ENCODE measurements at places on chromosomes 13 and 19. TPM values are rescaled to one million over a fixed set of nuclear protein-coding genes. Genes with fewer than 3 reads are reported as not detected.

- no peaks in the 10 kb centered on the region for H3K36me3 ChIP-seq
- H3K4me1 ChIP-seq, result peaks cover 28% of the 10 kb centered on the region
- H3K27me3 ChIP-seq, result no peaks in the 10 kb centered on the region
Measured at GRCh38 chr19:12913851-12914690, 5.0 kb downstream of the SYCE2 start.

DNA sequence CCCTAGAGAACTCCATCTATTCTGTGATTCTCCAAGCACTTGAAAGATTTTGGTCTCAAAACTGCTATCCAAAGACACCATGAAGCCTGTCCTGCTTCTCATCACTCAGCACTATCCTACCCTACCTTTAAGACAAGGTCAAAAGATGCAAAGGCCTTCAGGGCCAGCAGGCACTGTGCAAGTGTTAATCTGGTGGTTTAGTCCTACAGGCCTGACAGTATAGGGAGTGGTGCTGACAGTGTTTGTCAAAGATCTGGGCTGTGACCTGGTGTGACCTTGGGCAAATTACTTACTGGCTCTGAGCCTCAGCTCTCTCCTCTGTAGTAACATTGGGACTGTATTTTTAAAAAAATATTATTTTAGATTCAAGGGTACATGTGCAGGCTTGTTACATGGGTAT lies 28.0 kb downstream of the SIAH3 start:
- no peak overlapping the region for H3K27ac ChIP-seq
- no peak for DNase-seq
- no peak overlapping the region for H3K4me3 ChIP-seq
- no peaks in the 10 kb centered on the region for H3K36me3 ChIP-seq
- H3K4me1 ChIP-seq, result no peaks in the 10 kb centered on the region

DNA sequence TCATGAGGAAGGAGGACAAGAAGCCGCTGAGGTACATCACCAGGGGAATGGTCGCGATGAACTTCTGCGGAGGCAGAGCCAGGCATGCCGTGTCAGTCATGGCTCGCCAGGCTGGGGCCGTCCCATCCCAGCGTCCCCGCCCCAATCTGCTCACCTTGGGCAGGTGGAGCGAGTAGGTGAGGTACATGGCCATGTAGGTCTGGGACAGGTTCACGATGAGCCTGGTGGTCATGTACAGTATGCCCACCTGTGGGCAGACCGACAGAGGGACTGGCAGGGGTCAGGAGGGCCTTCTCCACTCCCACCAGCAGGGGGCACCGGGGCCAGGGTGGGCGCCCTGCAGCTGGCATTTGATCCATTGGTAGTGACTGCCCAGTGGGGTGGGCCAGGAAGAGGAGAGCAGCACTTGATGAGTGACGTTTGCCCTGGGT lies 8.3 kb downstream of the TEKTIP1 start:
- H3K4me1 ChIP-seq, result no peaks in the 10 kb centered on the region
- H3K4me3 ChIP-seq, result no peak overlapping the region
- no peak for DNase-seq

GRCh38 chr19:6071875-6072274 lies 38.4 kb downstream of the RFX2 start:
- H3K27me3 ChIP-seq, result no peaks in the 10 kb centered on the region
- DNase-seq, result no peak
- peaks cover 3% of the 10 kb centered on the region for H3K4me1 ChIP-seq
- no peak overlapping the region for H3K27ac ChIP-seq
- H3K4me3 ChIP-seq, result no peak overlapping the region

GRCh38 chr13:20960663-20961309 lies 58.2 kb upstream of the XPO4 start:
- no peaks in the 10 kb centered on the region for H3K36me3 ChIP-seq
- H3K27ac ChIP-seq, result no peak overlapping the region
- no peaks in the 10 kb centered on the region for H3K27me3 ChIP-seq
- H3K4me1 ChIP-seq, result no peaks in the 10 kb centered on the region

DNA sequence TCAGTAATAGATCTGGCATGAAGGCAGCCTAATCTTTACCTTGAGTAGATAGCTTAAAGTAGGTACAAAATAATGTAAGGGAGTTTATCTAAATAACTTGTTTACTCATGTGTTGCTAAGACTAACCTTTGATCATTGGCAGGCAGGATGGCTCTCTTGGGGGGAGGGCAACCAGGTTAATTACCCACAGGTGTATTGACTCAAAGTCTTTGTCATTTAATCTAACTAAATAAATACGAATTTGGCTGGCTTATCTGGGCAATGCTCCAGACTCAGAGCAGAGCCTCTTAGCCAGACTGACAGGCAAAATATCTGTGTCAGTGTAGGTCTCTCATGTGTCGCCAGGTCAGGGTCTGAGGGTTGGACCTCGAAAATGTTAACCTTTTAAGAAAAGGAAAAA lies 283.4 kb upstream of the KLHL1 start:
- no peak overlapping the region for H3K4me3 ChIP-seq
- no peaks in the 10 kb centered on the region for H3K36me3 ChIP-seq
- no peak for DNase-seq
- H3K4me1 ChIP-seq, result no peaks in the 10 kb centered on the region

DNA sequence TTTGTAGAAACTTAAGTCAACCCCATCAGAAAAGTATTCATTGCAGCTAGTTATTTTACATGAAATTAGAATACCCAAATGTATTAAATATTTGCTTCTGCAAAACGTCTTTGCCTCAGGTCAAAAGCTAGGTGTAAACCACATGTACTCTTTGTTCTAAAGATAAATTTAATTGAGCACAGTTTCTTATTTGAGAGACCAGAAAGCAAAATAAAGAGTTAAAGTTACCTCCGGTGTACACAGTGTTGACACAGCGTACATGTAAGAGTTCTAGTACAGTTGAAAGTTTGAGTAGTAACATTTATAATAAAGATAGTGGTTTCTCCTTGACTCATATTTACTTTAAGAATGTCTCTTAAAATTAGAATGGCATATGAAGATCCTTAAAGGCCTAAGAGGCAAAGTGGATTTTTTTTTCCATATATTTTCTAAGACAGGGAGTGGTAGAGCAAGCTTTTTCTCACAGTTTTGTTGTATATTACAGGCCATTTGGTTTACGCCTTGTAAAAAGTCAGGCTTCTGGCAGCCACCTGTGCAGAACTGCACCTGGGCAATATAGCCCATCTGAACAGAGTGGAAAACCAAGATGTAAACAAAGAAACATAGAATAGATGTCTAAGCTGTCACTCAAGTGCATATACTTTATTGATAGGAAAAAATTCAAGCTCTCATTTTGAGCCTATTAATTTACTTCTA lies 2.9 kb downstream of the LRCH1 start:
- DNase-seq, result no peak
- H3K4me3 ChIP-seq, result no peak overlapping the region
- no peaks in the 10 kb centered on the region for H3K27me3 ChIP-seq

DNA sequence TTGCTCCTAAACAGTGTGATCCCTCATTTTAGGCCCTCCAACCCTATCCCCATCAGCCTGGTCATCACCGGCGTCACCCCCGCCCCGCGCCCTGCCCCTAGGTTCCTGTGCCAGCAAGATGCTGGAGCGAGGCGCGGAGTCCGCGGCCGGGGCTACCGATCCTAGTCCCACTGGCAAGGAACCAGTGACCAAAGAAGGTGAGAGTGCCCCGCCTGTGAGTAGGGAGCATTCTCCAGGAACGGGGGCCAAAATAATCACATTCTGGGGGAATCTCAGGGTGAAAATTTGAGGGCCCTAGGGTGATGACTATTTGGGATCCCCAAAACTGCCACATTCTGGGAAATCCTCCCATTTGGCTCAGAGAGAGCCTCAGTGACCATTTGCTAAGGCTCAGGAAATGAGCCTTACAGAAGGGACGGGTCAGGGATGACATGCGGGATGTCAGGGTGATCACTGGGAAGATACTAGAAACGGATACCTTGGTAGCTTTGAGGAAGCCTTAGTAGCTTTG lies 1.4 kb downstream of the ZNF575 start:
- no peak overlapping the region for H3K27ac ChIP-seq
- no peaks in the 10 kb centered on the region for H3K27me3 ChIP-seq
- peaks cover 8% of the 10 kb centered on the region for H3K4me1 ChIP-seq
- H3K4me3 ChIP-seq, result peak overlapping the region; percentile 98

DNA sequence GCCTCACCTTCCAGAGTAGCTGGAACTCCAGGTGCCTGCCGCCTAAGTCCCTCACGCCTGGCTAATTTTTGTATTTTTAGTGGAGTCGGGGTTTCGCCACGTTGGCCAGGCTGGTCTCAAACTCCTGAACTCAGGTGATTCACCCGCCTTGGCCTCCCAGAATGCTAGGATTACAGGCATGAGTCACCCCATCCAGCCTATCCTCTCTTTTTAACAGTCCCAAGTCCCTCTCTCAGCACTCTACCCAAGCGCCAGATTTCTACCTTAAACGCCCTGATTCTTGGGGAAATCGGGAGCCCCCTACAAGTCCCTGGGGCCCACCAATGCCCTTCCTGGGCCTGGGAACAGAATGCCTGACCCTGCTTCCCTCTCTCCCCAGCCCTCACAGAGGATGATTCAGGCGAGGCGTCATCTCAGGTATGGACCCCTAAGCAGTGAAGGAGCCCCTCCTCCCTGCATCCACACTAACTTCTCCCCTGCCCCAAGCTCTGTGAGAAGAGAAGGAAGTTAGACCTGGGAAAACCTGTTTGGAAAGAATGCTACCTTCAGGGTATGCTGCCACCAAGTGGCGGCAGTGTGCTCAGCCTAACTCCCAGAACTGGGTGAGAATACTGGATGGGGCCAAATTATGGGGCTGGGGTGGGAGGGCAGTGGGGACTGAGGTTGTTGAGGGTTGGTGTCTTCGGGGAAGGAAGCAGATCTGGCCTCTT lies 20.8 kb upstream of the EBI3 start:
- no peak overlapping the region for H3K4me3 ChIP-seq
- peaks cover 5% of the 10 kb centered on the region for H3K4me1 ChIP-seq
- no peaks in the 10 kb centered on the region for H3K27me3 ChIP-seq
- H3K36me3 ChIP-seq, result no peaks in the 10 kb centered on the region
- no peak for DNase-seq
- no peak overlapping the region for H3K27ac ChIP-seq

- H3K4me1 ChIP-seq, result peaks cover 20% of the 10 kb centered on the region
- H3K27ac ChIP-seq, result no peak overlapping the region
- peak; percentile 75 for DNase-seq
- no peaks in the 10 kb centered on the region for H3K36me3 ChIP-seq
- H3K4me3 ChIP-seq, result no peak overlapping the region
Measured at GRCh38 chr19:43624933-43625332, 5.5 kb upstream of the ZNF428 start.

GRCh38 chr13:92994056-92994455 lies 232.6 kb upstream of the GPC6 start:
- no peaks in the 10 kb centered on the region for H3K4me1 ChIP-seq
- no peak overlapping the region for H3K4me3 ChIP-seq
- H3K36me3 ChIP-seq, result no peaks in the 10 kb centered on the region
- DNase-seq, result no peak
- H3K27me3 ChIP-seq, result no peaks in the 10 kb centered on the region

DNA sequence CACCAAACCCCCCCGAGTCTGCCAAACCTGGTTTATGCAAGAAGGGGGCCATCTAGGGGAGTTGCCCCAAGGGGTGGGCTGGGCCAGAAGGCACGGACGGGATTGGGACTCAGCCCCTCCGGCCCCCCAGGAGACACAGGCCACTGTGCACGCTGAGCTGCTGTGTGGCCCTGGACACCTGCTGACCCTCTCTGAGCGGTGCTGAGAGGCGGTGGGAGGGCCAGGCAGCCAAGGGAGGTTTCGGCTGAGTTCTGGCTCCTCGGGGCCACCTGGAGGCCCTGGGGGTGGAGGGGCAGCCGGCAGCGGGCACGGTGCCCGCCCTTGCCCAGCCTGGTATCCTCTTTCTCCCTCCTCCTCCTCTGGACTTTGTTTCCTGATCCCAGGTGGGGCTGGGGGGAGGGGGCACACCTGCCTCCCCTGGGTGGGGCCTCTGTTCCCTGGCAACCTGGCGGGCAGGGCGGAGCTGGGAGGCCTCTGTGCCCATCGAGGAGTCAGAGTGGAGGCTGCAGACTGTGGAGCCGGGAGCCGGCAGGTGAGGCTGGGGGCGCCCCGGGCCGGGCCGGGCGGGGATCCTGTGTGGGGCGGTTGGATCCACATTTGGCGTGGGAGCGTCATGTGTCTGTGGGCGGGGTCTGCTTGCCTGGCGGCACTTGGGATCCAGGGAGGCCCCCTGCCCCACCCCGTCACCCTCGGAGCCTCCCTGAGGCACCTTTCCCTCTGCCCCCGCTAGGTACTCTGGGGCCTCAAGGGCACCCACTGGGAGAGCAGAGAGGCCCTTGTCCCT lies at the start of gene MISP:
Gene MISP (plus strand): TSS at position 473 of the 784 bp plus-strand sequence. CDS start 5,835 bp downstream, outside the sequence.
- H3K27me3 ChIP-seq, result no peaks in the 10 kb centered on the region
- DNase-seq, result no peak
- H3K27ac ChIP-seq, result no peak within 1 kb of the TSS
- H3K4me1 ChIP-seq, result no peaks in the 10 kb centered on the region
- H3K4me3 ChIP-seq, result no peak within 1 kb of the TSS
- H3K36me3 ChIP-seq, result no peaks in the 10 kb centered on the region

DNA sequence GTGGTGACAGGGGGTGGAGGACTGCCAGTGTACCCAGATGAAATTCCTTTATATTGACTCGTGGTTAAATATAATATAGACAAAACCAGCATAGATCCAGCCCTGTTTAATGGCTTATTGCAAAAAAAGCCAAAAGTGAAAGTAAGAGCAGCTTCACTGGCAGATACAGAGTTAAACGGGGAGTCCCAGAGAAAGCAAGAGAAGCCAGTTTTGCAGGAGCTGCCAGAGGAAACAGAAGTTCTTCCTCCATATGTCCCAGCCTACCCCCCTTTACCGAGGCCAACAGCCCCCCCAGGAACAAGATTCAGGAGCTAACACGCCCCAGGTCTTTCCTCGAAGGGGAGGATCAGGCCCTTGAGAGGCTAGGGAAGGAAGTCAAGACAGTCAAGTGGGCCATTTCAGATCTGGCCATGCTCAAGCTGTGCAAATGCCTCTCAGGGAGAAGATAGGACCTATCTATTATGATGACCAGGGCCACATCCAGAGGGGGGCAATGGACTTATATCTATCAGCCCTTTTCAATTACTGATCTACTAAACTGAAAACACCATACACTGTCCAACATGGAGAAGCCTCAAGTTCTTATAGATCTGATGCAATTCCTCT lies 47.2 kb upstream of the ZNF737 start:
- H3K4me1 ChIP-seq, result no peaks in the 10 kb centered on the region
- no peak overlapping the region for H3K27ac ChIP-seq
- no peak for DNase-seq
- H3K36me3 ChIP-seq, result no peaks in the 10 kb centered on the region

GRCh38 chr13:31048521-31048920 lies 113.2 kb downstream of the HSPH1 start:
- no peak overlapping the region for H3K27ac ChIP-seq
- H3K4me3 ChIP-seq, result no peak overlapping the region
- H3K27me3 ChIP-seq, result no peaks in the 10 kb centered on the region

- no peak overlapping the region for H3K27ac ChIP-seq
- H3K27me3 ChIP-seq, result no peaks in the 10 kb centered on the region
- no peaks in the 10 kb centered on the region for H3K36me3 ChIP-seq
- no peak overlapping the region for H3K4me3 ChIP-seq
Measured at GRCh38 chr13:53357582-53357981, 329.0 kb downstream of the OLFM4 start.

Gene ZNF845
- 5.8 TPM for total RNA-seq

Gene PSG3
- not detected for total RNA-seq

Gene MBD3L2
- total RNA-seq, result not detected

Gene TRIP10
- total RNA-seq, result 47.8 TPM

Gene SIGLEC12
- total RNA-seq, result 0.60 TPM

Gene NR2C2AP
- 60.7 TPM for total RNA-seq

Gene SULT2B1
- total RNA-seq, result not detected

Gene CABP5
- not detected for total RNA-seq

Gene POMP
- 127 TPM for total RNA-seq

Gene SERPINE3
- not detected for total RNA-seq

Gene ERFL
- 1.4 TPM for total RNA-seq
